HS-27A (cell line): ENCODE measurements at places on chromosomes 5 and 9.

DNA sequence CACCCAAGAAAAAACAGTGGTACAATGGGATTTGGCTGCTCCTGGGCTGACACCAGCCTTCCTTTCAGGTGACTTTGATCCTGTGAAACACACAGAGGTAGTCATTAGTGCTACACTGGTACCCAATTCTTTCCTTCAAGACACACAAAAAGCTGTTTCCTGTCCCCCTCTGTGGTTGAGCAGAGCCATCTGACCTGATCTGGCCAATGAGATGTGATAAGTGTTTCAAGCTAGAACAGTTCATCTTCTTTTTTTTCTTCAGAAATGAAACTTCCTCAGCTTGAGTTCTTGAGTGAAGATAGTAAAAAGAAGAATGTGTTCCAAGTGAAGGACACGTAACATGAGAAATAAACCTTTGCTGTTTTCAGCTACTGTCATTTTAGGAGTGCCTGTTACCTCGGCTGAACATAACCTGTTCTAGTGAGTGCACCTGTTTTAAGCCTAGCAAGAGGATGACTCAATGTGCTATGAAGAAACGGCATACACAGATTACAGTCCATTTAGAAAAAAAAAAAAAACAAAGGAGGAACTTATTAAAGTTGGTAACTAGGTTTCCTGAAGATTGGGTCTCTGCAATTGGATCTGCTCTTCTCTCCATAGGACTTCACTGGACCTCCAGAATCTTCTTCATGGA, 287.8 kb downstream of the GAS1 start:
- no peak for DNase-seq

GRCh38 chr9:133942206-133942975, 49.7 kb downstream of the VAV2 start:
- no peak for DNase-seq

DNA sequence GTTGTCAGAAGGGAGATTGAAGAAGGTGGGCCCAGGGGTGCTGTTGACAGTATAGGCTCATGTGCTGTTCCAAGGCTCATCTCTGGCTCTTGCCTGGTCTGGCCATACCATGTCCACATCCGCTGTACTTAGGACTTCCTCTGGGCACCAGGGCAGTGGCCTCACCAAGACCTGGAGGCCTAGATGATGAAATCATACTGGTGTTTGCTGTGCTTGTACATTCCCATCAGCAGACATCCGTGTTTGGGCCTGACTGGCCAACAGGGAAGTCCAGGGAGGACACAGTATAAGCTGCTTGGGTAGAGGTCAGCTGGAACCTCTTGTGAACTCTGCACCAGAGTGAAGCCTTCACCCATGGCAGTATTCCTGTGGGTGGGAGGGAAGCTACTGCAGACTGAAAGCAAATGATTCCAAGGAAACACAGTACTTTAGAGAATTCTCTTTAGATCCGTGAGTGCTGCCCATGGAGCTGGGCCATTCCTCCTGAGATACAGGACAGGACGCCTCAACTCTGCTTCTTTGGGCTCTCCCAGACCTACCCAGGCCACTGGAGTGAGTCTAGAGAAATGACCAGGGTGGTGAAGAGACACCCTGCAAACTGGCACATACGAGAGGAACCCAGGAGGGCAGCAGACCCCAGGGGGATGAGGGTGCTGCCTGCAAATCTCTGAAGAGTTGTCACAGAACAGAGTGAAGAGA, 22.5 kb downstream of the POLR1E start:
- no peak for DNase-seq

DNA sequence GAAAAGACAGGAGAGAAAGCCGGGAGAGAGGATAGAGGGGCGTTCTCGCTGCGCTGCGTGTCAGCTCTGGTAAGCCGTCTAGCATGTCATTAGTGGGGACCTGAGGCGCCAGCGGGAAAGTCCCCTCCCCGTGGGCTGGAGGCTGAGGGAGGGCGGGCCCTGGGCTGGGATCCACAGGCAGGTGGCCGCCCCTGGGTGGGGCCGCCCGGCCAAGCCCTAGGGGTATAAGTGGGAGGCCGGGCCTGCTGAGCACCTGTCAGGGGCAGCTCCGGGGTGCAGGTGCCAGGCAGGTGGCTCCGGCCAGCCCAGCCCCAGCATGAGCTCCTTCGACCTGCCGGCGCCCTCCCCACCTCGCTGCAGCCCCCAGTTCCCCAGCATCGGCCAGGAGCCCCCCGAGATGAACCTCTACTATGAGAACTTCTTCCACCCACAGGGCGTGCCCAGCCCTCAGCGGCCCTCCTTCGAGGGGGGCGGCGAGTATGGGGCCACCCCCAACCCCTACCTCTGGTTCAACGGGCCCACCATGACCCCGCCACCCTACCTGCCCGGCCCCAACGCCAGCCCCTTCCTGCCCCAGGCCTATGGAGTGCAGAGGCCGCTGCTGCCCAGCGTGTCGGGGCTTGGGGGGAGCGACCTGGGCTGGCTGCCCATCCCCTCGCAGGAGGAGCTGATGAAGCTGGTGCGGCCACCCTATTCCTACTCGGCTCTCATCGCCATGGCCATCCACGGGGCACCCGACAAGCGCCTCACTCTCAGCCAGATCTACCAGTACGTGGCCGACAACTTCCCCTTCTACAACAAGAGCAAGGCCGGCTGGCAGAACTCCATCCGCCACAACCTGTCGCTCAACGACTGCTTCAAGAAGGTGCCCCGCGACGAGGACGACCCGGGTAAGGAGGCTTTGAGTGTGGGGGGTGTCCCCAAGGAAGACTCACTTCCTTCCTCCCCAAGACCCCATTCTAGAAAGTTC, at the start of gene FOXI1:
TSS of gene FOXI1 (plus strand) at position 256 of the 970 bp plus-strand sequence. CDS start at position 317, 61 bp downstream.
- DNase-seq: no peak

DNA sequence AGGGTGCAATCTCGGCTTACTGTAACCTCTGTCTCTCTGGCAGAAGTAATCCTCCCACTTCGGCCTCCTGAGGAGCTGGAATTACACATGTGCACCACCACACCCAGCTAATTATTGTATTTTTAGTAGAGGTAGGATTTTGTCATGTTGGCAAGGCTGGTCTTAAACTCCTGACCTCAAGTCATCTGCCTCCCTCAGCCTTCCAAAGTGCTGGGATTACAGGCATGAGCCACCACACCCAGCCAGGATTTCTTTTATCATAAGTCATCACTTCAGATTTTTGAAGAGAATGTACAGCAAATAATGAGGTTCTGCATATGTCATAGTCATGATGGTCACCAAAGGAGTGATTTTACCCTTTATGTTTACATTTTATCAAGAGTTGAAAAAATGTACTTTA, 108.1 kb downstream of the GCNT1 start:
- no peak for DNase-seq

DNA sequence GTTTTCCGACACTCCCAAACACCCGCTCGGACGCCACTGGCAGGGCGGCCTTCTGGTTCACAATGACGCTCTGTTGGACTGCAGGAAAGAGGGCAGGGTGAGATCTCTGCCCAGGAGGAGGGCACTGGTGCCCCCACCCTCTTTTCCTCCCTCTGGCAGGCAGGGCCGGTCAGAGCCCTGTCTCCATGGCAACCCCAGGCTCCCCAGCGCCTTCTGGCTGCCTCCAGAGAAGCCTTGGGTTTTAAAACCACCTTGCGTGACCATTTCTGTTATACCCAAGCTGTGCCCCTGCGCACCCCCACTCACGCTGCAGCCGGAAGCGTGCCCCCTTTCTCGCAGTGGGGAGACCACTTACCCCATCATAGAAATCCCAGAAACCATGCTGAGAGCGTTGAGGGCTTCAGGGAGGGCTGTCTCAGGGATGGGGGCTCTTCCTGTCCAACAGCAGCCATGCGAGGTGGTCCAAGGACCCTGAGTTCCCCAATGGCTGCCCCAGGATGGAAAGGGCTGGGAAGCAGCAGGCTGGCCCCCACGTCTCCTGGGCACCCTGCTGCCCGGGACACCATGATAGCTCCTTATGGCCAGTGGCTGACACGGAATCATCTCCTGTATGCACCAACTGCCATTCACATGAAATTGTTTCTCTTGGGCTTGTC, 7.3 kb downstream of the C9orf50 start:
- DNase-seq: no peak
